DND-41 (cell line): ENCODE measurements at places on chromosomes 11 and 22.
A peak's percentile ranks its signal among the peaks of the same experiment; 100 is the strongest.

GRCh38 chr22:19981171-19981960, 35.3 kb downstream of the ARVCF start:
- DNase-seq, result no peak

DNA sequence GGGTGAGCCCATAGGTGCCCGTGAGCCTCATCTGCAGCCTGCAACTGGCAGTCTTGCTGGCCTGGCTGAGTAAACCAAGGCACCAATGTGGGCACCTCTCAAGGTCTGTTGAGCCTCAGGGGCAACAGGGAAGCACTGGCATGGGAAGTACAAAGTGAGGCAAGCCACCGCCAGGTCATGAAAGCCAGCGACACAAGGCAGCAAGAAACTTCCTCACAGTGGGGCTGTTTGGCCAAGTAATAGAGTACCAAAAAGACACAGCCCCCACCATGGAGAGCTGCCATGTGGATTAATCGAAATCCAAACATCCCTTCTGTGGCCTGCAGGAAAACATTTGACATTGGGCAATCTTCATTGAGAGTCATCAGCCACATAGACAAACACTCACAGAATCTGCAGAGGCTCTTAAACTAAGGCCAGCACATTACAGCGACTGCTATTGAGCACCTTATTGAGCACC, 43.6 kb upstream of the FIBIN start:
- no peak for DNase-seq

- DNase-seq, result no peak
Observed at GRCh38 chr11:18706330-18707243, 8.0 kb downstream of the TMEM86A start.

DNA sequence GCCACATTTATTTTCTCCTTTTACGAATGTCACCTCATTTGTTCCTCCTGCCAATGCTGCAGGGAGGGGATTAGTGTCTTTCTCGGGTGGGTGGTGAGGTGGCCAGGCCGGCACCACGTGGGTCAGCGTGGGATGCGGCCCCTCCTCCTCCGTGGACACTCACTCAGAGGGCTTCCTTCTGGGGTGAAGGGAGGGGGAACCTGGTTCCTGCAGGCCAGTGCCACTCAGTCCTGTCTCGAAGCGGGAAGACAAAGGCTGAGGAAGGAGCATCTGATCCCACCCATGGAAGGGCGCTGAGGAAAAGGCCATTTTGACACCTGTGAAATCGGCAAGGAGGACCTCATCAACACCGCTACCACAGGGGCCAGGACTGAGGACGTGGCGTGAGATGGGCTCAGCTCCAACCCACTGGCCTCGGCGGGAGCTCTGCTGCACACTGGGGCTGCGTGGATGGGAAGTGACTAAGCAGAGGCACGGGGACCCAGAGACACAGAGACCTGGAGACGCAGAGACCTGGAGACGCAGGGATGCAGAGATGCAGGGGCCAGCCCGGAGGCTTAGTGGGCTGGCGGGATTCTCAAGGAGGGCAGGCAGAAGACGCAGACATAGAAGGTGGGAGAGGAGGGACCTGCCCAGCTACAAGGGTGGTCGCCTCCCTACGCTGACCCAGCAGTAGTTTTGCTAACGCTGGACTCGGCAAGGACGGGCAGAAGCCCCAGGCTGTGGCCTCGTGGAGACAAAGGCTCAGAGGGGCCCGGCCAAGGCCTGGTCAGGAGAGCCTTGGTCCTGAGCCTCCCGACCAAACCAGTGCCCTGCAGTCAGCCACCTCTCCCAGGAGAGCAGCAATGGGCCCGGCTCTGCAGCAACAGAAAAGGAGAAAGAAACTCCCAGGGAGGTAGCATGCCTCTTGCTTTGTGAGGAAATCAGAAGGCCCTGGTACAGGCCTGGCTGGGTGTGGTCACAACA, 1071.2 kb downstream of the BRD1 start:
- DNase-seq, result no peak

DNA sequence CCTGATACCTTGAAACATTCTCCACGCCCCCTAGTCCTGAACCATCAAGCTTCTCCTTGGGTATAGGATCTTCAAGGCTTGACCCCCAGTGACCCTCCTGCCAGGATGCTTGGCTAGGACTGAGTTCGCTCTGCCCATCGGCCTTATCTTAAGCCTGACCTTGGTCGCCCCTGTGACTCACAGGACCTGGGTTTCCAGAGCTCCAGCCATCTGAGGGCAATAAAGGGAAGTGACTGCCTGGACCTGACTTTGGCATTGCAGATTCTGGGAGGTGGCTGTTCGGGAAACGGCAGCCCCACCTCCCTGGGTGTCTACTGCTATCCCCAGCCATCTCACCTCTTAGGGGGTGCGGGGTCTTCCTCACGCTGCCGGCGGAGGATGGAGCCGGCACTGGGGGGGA, 15.4 kb downstream of the CARD10 start:
- no peak for DNase-seq

DNA sequence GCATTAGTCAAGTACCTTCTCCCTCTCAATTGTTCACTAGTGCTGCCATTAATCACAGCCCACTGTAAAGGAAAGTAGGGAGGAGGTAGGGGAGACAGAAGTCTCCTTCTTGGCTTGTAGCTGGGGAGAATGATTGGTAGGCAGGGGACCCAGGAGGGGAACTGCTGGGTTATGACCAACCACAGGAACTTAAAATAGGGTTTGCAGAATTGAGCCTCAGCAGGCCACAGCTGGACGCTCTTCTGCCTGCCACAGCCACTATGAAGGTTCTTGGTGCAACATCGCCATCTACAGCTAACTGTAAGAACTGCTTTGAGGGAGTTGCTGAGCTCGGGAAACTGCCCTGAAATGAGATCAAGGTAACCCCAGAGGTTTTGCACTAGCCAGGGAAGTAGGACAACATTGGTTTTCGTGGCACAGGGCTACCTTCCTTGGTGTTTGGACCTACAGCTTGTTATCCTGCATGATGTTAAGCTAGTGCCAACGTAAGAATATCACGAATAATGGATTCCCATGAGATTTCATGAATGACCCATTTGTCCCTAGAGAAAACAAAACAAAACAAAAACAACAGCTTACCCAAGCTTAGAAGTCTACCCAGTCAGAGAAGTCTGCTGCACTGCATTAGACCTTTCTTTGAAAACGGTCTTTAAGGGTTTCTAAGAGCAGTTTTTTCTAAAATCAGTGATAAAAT, 787.1 kb upstream of the API5 start:
- DNase-seq, result peak; percentile 41

GRCh38 chr11:82864268-82864667, 36.0 kb downstream of the PRCP start:
- no peak for DNase-seq

DNA sequence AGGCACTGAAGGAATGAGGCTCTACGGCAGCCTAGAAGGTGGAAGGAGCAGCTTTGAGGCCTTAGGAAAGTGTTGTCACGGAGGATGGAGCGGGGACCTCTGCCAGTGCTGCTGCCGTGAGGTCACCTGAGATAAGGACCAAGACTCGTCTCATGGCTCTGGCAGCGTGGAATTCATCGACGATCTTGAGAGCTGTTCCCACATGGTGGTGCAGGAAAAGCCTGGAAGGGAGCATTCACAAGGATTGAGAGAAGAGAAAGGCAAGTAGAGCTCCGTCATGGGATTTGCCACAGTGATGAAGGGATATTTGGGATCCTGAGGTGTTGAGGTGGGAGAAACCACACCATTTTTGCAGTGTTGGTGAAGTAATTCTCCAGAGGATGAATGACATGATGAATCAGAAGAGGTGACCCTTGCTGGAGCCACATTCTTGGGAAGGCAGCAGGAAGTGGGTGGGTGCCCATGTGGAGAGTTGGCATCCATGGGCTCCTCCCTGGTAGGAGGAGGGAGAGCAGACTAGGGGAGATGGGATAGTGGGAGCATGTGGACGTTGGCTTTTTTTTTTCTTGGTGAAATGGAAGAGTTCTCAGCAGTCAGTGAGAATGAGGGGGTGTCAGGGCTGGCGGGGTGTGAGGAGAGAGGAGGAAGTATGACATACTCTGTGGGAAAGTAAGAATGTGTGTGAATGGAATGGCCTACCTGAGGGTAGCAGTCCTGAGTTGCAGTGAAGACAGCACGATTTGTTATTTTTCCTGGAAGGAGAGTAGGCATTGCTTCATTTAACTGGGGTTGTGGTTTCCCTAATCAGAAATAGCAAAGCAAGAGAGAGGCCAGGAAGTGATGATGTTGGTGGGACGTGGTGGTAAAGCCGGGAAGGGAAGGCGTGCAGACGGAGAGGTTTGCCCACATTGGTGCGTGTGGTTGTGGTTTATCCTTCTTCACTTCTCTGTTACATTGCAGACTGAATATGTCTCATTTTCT, 11.1 kb downstream of the PPP6R3 start:
- DNase-seq, result peak; percentile 78

GRCh38 chr22:46972256-46972655, 209.8 kb downstream of the TBC1D22A start:
- no peak for DNase-seq

GRCh38 chr22:20401376-20402014, 7.5 kb downstream of the ZNF74 start:
- no peak for DNase-seq

DNA sequence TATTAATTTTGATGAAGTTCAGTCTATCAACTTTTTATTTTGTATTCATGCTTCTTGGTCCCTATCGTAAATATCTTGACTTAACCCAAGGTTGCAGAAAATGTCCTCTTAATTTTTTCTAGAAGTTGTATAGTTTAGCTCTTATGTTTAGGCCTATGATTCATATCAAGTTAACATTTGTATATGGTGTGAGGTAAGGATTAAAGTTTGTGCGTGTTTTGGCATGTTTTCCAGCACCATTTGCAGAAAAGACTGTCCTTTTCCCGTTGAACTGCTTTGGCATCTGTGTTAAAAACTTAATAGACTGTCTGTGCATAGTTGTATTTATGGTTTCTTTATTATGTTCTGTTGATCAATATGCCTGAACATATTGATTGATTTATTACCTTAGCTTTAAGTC, 42.3 kb downstream of the ARHGEF12 start:
- no peak for DNase-seq

DNA sequence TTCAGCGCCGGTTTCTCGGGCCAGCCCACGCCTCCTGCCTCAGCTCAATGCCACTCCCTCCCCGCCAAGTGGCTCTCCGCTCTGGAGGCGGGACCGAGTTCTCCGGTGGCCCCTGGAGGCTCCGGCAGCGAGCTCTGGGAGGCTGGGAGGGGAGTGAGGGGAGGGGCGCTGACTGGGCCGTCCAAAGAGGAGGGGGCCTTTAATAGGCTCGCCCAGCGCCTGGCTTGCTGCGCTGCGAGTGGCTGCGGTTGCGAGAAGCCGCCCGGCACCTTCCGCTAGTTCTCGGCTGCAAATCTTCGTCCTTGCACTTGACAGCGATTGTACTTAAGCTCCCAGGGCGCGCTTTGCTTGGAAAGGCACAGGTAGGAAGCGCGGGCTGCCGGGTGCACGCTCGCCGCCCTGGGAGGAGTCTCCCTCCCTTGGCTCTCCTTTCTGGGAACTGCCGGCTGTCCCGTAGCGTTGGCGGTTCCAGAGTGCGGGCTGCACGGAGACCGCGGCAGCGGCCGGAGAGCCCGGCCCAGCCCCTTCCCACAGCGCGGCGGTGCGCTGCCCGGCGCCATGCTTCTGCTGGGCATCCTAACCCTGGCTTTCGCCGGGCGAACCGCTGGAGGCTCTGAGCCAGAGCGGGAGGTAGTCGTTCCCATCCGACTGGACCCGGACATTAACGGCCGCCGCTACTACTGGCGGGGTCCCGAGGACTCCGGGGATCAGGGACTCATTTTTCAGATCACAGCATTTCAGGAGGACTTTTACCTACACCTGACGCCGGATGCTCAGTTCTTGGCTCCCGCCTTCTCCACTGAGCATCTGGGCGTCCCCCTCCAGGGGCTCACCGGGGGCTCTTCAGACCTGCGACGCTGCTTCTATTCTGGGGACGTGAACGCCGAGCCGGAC, at the start of gene ADAMTS15:
Gene ADAMTS15, plus strand, starts transcription at position 230 of the 894 bp plus-strand sequence. Its CDS starts 329 bp downstream, at position 559.
- no peak for DNase-seq

- no peak for DNase-seq
Observed at GRCh38 chr11:44334356-44335004, 24.5 kb upstream of the ALX4 start.

- DNase-seq, result no peak
Observed at GRCh38 chr11:73399636-73400035, 23.4 kb downstream of the RELT start.

- DNase-seq, result no peak
Observed at GRCh38 chr11:109197656-109198055, 224.3 kb upstream of the C11orf87 start.

DNA sequence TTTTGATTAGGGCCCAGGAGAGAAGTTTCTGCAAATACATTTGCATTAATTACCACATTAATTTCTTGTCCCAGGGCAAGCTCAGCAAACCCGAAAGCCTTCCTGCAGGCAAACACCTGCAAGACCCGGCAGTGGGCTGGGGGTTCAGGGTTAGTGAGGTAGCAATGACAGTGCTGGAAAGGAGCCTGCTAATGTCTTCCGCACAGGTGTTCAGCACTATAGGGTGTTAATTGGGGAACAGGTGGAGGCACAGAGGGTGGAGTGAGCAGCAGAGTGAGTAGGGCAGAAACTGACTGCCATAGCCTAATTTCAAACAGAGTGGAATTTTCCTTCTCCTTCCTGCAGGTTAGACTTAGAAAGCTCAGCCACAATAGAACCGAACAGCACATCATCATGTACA, 50.9 kb upstream of the UBASH3B start:
- no peak for DNase-seq

DNA sequence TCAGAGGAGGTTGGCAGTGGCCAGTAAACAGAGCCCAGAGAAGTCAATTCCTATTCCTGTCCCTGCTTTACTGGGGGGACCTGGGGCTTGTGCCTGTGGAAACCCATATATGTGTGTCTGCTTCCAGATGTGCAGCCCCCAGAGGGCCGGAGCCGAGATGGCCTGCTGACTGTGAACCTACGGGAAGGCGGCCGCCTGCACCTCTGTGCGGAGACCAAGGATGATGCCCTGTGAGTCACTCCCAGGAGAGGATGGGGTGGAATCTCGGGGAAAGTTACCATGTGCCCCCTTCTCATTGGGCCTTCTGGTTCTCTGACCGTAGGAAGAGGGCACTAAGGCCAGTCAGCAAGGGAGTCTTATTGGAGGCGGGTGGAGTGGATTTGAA, 5.3 kb downstream of the PLEKHB1 start:
- DNase-seq, result no peak

DNA sequence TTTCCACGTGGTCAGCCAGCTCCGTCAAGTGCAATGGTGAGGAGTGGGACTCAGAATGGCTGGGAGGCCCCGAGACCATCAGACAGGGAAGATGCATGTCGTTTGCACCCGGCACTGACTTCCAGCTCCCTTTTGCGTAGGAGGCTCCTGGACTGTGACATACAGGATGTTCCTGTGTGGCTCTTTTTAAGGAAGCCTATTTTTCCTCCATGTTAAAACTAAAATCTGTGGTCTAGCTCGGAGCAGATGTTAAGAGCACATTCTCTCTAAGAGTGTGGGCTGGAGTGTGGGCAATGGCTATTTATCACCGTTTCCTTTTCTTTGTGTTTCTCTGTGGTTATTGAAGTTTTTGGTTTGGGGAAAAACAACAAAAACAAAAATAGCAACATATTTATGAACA, 40.9 kb upstream of the AMPD3 start:
- no peak for DNase-seq

GRCh38 chr11:131841028-131841427, 470.6 kb downstream of the NTM start:
- no peak for DNase-seq
